ENCODE measurements at places on chromosomes 12 and 14.

DNA sequence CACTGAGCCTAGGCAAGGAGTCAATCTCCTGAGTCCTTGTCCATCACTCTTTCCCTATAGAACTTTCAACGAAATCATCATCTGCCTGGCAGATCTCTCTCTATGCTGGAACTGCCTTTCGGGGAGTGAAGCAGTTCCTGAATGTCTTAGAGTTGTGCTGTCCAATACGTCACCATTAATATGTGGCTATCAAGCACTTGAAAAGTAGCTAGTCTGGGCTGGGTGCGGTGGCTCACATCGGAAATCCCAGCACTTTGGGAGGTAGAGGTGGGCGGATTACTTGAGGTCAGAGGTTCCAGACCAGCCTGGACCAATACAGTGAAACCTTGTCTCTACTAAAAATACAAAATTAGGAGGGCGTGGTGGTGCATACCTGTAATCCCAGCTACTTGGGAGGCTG is 35.1 kb downstream of the NRDE2 start:
- no peak for DNase-seq

GRCh38 chr12:72010356-72010755 is 71.7 kb downstream of the TPH2 start:
- no peak for DNase-seq

DNA sequence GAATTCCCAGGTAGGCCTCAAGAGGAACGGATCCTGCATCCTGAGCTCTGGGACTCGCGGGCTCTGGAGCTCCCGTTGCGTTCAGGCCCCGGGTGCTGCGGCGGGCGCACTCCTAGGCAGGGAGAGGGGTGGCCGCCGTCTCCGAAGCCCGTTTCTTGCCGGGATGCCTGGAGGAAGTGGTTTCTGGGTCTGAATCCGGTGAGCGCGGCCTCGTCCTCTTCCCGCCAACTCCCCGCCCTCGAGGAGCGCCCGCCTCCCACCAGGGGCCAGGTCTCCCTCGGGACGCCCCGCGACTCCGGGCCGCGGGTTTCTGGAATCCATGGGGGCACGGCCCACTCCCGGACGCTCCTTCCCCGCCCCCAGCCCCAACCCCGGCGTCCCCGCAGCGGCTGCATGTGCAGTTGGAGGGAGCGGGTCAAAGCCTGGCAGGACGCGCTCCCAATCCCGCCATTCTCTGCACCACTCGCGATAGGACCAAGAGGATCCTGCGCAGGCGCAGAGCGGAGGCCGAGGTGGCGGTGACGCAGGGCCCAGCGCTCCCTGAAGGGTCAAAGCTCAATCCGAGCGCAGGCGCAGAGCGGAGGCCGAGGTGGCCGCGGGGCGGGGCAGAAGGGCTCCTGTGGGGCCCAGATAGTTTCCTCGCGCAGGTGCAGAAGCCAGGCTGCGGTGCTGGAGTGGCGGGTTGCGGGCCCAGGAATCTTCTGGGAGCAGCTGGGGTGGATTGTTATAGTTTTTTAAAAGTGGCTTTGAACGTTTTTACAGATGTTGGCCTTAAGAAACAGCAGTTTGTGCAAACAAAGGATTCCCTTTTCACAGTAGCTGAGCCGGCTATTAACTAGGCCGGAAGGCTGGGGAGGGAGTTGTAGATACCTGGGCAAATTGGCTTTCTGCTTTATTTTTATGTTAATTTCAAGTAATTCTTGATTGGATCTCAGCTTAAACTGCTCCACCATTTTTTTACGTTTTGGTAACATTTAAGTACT is 796.4 kb downstream of the AACS start:
- DNase-seq, result no peak

GRCh38 chr12:116432314-116432750 is 126.8 kb upstream of the MAP1LC3B2 start:
- DNase-seq, result no peak

- peak; percentile 82 for DNase-seq
Observed at GRCh38 chr12:3275171-3276041, 198.2 kb downstream of the TSPAN9 start.

- DNase-seq, result peak; percentile 62
Observed at GRCh38 chr12:122031342-122032216, 9.9 kb downstream of the BCL7A start.

DNA sequence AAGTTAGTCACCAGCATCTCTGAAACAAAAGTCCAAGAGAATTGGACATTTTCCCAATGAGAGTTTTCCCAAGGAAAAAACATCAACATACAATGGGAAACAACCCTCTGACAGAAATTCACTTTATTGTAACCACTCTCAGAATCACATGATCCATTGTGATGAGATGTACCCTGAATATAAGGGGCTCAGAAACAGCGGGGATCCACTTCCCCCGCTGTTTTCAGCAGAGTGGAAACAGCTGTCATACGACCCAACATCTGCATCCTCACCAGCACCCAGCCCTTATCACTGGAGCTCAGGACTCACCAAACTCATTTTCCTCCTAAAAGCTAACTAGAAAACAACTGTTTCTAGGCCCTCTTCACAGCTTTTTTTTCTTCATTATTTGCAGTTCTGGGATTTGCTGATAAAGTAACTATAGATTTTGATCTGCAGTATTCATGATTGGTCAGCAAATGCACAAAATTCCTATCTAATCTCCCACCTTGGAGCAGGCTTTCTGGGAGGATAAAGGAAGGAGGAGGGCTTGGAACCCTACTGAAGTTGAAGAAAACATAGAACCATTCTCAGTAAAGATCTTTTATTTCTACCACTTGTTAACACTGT is 31.3 kb downstream of the CORO1C start:
- no peak for DNase-seq

GRCh38 chr14:23091294-23092225 is 3.4 kb downstream of the ACIN1 start:
- no peak for DNase-seq

- no peak for DNase-seq
Observed at GRCh38 chr12:3223601-3224529, 146.7 kb downstream of the TSPAN9 start.

GRCh38 chr12:1053690-1054089 is 62.7 kb downstream of the ERC1 start:
- no peak for DNase-seq

DNA sequence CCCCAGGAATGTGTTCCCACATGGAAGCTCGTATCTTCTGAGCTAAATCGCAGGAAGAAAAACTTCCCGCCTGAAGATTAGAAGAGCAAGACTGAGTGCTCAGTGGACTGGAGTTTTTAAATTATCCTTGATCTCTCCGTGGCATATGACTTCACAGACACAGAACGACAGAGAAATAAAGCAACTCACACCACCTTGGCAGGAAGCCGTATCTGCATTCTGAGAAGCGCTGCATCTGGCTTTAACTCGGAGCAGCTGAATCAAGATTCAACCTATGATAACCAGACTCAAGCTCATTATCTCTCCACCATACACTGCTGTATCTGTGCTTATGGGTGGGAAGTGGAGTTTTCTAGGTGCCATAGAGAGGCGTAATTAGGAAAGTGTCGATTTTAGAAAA is 1482.7 kb downstream of the AACS start:
- no peak for DNase-seq

DNA sequence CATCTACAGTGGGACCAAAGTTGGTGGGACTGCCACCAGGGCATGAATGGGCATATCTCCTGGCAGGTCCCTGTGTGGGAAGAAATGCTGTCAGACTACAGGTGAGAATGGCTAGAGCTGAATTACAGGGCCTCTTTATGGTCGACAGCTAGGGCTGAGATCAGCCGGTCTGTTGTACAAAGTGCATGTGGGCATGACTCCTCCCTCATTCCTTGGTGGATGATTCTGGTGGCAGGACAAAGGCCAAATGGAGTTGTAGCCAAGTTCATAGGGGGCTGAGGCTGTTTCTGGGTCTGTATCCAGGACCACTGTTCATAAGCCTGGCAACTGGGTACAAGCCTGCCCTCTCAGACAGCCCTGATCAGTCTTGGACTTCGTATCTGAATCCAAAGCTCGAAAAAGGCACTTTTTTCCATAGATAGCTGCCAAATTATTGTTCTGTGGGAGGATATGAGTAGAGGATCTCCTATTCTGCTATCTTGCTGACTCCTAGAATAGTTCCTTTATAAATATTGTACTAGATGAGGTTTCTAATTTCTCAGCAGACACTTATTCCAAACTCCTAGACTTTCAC is 460.8 kb downstream of the TMEM117 start:
- no peak for DNase-seq

DNA sequence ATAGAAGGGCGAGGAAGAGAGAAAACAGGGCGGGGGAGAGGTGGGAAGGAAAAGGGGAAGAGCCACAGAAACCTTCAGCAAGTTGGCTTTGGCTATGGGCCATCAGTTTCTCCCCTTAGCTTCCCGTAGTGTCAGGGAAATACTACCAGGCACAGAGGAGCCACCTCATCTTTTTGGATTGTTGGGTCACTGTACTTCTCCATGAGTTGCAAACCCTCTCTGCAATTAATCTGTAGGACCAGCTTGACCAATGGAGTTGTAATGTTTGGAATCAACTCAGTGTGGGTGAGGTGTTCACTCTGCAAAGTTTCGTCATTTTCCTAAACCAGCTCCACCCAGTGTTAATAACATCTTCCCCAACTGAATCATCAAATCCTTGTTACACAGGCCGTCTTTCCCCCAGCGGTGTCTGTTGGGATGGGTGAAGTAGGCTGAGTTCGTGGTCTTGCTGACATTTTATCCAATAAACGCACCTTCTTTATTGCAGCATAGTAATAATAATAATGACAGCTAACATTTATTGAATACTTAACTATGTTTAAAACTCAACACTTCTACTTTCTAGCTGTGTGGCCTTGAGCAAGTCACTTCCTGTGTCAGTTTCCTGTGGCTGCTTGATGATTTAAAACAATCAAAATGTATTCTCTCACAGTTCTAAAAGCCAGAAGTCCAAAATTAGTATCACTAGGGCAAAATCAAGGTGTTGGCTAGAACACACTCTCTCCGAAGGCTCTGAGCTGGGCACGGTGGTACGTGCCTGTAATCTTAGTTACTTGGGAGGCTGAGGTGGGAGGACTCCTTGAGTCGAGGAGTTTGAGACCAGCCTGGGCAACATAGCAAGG is 8.1 kb upstream of the GLTP start:
- DNase-seq, result peak; percentile 18

DNA sequence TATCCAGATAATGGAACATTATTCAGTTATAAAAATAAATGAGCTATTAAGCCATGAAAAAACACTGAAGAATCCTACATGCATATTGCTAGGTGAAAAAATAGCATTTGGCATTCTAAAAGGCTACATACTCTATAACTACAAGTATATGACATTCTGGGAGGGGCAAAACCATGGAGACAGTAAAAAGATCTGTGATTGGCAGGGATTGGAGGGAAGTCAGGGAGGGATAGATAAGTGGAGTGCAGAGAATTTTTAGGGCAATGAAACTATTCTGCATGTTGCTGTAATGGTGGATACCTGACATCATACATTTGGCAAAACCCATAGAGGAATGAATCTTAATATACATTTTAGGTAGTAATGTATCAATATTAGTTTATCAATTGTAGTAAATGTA is 63.1 kb upstream of the SLC38A2 start:
- no peak for DNase-seq

- DNase-seq, result no peak
Observed at GRCh38 chr14:73763396-73763795, 49.2 kb upstream of the PNMA1 start.

DNA sequence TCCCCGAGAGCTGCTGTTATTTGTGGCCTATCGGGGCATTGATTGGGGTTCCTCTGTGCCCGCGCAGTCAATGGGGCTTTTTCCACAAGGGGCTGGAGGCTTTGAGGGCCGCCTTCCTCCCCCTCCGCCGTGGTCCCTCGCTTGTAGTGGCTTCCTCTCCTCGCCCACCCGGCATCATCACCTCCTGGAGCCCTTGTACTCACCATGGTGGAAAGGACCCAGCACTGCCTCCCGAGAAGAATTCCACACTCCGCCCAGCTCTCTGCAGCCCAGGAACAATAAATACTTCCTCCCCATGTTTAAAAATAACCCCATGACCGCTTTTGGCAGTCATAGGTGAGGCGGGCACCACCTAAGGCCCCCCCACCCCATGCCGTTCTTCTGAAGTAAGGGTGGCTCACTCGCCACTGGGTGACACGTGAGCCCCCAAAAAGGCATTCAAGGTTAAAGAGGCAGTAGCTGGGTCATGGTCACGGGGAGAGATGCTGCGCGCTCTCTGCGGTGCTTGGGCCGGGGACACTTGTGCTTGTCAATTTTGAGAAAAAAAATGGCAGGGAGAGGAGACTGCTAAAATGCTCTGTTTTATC is at the start of gene MYL2:
Gene MYL2 (minus strand): TSS at position 256 of the 587 bp plus-strand sequence. CDS start 50 bp downstream, at position 206.
- DNase-seq, result no peak

DNA sequence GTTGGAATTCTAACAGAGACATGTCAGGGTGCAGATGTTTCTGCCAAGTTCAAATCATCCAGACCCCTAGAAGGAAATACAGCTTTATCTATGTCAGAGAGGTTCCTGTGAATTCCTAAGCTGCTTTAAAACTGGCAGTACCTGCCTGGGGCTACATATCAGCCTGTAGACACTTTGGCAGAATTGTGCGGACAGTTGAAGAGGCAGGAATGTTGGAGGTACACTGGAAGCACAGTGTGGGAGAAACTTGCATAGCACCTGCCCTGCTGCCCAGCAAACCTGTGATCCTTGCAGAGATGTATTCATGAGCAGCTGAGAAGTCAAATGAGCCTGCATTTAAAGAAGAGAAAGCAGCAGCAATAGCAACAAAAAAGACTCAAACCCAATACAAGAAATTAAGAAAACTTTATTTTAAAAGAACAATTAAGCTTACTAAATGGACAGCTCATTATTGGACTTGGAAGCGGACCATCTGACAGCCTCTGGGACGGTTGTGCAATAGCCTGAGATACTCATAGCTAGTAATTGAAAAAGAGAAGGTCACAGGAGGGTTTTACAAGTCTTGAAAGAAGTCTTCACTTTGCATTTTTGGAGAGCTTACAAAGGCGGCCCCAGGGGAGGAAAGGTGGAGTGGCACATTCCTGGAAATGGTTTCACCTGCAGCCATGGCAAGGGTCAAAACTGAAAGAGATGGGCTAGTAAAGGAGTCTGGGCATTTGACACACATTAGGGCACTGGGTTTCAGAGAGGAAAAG is 280.9 kb upstream of the FLRT2 start:
- DNase-seq, result no peak

DNA sequence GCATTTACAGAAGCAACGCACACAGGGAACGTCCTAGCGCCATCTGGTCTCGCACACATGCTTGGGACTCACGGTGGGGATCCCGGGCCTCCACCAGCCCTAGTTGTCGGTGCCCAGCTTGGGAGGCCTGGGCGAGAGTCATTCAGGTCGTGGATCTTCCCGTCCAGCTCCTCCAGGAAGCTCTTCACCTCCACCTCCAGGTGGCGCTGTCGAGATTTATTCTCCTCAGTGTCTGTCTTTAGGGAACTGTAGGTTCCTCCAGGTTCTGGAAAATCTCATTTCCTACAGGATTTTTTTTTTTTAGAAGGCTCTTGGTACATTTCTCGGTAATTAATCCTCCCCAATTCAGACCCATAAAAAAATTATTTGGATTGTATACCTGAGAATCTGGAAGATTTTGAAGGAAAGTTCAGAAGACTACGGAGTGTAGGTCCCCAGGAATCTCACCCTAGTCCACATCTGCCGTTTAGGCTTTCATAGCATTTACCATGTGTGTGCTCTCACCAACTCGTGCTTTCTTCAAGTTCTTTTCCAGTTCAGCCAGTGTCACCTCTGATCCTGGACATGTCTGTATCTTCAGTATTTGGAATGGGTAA is 910.0 kb downstream of the TMEM121 start:
- DNase-seq, result peak; percentile 74

- no peak for DNase-seq
Observed at GRCh38 chr14:19729763-19730162, 13.6 kb upstream of the OR4Q3 start.

GRCh38 chr14:49688701-49689030 is 652 bp upstream of the POLE2 start:
- no peak for DNase-seq

GRCh38 chr12:114713466-114714215 is 29.7 kb upstream of the TBX3 start:
- DNase-seq, result no peak

Measured in activated T-cell treated with anti-CD3 and anti-CD28 coated beads, Interleukin-2, amount 50 U/mL, for 72 hours (primary cell).